ENCODE measurements at places on chromosomes 3 and 15.

DNA sequence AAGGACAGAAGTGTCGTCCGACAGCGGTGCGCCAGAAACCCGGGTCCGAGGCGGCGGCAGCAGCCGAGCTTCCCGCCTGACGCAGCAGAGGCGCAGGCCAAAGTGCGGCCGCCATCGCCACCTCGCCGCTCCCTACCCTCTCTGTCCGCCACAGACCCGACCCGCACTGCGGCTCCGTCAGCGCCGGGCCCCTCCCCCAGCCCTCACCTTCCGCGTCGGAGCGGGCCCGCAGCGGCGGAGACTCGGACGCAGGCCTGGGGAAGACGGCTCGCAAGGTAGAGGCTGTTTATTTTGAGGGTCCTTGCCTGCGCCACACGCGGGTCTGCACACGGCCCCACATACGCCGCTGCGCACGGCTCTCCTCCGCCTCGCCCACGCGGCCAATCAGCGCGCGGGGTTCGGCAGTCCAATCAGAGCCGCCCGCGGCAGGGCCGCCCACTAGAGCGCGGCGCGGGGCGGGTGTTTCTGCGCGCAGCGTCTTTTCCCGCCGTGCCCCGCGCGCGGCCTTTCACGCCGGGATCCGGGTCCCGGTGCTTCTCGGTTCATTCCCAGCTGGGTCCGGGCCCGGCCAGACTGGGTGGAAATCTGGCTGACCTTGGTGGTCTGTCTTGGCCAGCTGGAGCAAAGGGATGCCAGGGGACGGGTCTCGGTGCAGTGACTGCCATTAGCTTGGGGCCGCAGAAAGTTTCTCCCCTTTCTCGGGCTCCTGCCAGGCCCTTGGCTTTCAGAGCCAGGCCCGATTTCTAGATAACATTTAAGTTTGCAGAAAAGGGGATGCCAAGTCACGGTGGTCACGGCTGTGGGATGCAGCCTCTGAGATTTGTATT, at the start of gene CNBP:
Gene CNBP, minus strand, starts transcription at position 328 of the 827 bp plus-strand sequence. CDS start 12,139 bp downstream, outside the sequence.
- DNase-seq, result peak; percentile 92

DNA sequence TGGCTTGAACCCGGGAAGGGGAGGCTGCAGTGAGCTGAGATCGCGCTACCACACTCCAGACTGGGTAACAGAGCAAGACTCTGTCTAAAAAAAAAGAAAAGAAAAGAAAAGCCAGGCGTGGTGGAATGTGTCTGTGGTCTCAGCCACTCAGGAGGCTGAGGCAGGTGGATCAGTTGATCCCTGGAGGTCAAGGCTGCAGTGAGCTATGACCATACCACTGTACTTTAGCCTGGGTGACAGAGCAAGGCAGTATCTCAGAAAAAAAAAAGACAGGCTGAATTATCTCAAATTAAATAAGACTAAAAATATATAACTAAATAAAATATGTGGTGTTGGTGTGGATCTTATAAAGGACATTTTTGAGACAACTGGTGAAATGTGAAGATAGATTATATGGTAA, 20.6 kb downstream of the SMARCC1 start:
- no peak for DNase-seq

DNA sequence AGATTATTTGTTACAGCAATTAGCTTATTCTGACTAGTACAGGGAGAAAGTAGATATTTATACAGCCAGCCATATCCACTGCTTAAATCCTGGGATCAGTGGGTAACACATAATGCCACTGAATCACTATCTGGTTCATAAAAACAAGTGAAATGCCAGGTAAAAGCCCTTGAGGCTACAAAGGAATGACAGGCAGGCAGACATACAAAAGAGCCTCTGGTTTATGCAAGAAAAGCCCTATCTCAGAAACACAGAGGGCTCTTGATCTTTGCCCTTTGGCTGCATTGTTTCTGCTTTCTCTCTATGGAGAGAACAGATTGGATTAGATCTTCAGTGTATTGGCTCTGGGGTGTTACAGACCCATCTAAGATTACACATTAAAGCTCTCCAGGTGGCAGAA, 115.4 kb upstream of the GADL1 start:
- no peak for DNase-seq

GRCh38 chr15:85583923-85584390, 203.6 kb downstream of the AKAP13 start:
- no peak for DNase-seq

GRCh38 chr3:2976212-2976611, 134.0 kb downstream of the IL5RA start:
- DNase-seq, result no peak
